ENCODE measurements at places on chromosomes 4 and X.

GRCh38 chr4:16125571-16126445, 42.0 kb upstream of the PROM1 start:
- DNase-seq: no peak

- no peak for DNase-seq
Measured at GRCh38 chr4:166067915-166068314, 194.9 kb downstream of the TLL1 start.

DNA sequence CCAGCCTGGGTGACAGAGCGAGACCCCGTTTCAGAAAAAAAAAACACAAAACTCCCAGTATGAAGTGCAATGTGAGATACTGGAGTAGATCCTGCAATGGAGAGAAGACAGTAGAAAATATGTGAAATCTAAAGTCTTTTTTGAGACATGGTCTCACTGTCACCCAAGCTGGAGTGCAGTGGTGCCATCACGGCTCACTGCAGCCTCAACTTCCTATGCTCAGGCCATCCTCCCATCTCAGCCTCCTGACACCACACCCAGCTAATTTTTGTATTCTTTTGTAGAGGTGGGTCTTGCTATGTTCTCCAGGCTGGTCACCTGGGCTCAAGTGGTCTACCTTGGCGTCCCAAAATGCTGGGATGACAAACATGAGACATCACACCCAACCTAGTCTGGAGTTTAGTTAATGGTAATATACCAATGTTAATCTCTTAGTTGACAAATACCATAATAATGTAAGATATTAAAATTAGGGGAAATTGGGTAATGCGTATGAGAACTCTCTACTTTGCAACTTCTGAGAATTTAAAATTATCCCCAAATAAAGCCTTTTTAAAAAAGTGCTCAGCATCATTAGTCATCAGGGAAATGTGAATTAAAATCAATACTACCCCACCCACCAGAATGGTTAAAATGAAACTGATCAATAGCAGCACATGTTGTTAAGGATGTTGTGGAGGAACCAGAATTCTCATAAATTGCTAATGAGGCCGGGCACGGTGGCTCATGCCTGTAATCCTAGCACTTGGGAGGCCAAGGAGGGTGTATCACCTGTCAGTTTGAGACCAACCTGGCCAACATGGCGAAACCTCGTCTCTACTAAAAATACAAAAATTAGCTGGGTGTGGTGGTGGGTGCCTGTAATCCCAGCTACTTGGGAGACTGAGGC, 15.0 kb downstream of the RBMX start:
- DNase-seq: no peak

DNA sequence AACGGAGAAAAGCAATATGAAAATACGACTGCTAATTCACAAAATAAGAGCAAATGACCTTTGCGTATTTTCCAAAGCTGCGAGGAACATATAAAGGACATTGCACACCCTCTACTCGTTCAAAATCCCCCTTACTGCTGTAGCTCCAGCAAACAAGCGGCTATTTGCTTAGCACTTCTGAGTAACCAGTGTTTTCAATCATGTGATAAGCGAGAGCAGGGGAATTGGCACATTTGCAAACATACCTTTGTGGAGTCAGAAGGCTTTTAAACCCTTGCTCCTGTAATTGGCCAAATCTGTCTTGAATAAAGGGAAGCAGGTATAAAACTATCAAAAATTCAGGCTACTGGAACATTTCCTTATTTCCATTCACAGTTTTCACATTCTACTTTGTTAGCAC, 610.2 kb downstream of the UBE2NL start:
- no peak for DNase-seq

DNA sequence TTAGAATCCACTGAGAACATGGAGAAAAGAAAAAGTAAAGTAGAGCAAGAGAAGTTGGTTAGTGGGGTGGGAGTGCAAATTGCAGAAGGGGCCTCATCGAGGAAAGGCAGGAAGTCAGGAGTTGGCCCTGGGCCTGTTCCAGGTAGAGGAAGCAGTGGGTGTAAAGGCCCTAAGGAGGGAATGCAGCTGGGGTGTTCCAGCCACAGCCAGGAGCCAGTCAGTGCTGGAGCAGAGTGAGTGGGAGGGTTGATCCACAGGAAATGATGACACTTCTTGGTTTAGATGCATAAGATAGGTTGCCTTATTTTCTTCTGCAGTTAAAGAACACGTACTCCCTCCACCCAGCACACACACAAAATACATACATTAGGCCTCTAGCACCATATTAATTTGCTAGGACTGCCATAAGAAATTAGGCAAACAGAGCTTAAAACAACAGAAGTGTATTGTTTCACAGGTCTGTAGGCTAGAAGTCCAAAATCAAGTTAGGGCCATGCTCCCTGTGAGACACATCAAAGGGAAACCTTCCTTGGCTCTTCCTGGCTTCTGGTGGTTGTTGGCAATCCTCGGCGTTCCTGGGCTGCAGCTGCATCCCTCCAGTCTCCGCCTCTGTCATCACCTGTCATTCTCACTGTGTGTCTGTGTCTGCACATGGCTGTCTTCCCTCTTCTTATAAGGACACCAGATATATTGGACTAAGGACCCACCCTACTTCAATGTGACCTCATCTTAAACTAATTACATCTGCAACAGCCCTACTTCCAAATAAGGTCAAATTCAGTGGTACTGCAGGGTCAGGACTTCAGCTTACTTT, 205.9 kb downstream of the AASDH start:
- no peak for DNase-seq

GRCh38 chrX:117610049-117610448, 506.6 kb downstream of the KLHL13 start:
- no peak for DNase-seq

DNA sequence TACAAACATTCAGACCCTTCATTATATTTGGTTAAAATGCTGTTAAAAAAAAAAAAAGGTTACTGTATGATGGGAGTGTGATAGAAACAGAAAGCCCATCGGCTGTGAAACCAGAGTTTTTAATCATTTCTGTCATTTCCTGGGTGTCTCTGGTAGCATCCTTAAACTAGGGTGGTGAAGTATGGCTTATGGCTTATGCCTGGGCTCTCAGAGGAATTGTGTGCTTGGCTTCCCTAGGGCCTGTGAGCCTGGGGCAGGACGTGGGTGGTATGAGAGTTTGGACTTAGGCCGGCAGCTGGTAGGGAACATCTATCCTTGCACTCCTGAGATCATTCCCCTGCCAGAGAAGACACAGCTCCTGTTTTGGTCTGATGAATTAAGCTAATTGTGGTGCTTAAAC, 52.2 kb downstream of the DCUN1D4 start:
- DNase-seq: no peak

DNA sequence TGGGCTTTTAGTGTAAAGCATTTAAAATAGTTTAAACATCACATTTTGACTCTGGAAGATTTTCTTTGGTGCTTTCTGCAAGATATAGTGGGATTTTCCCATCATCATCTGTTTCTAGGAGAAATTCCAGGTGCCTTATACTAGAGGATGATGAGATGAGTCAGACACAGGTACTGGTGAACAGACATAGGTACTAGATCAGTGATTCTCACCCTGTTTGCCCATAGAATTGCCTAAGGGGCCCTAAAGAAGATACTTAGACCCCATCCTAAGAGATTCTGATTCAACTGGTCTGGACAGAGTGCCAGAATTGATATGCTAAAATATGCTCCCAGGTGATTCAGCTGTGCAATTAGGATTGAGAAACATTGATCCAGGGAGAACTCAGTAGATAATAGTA, 9.7 kb downstream of the TSPAN7 start:
- no peak for DNase-seq

- no peak for DNase-seq
Measured at GRCh38 chr4:153153339-153153871, 50.8 kb upstream of the TRIM2 start.

GRCh38 chr4:168648929-168649328, 152.1 kb downstream of the PALLD start:
- DNase-seq: no peak

DNA sequence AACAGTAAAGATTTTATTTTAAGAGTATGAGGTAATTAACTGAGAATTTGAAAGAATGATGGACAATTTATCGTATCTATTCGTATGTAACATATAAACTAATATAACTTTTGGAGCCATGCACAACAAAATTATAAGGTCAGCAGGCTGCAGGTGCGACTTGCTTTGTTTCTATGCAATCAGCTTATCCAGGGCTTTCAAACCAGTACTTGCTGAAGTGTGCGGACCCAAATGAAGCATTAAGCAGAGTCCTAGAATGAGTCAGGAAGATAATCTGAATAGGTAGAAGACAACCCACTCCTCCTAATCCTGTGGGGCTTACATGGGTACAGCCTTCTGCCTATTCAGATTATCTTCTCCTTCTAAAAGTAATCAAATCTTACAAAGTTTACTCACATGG, 2.1 kb downstream of the NSD2 start:
- DNase-seq: no peak

DNA sequence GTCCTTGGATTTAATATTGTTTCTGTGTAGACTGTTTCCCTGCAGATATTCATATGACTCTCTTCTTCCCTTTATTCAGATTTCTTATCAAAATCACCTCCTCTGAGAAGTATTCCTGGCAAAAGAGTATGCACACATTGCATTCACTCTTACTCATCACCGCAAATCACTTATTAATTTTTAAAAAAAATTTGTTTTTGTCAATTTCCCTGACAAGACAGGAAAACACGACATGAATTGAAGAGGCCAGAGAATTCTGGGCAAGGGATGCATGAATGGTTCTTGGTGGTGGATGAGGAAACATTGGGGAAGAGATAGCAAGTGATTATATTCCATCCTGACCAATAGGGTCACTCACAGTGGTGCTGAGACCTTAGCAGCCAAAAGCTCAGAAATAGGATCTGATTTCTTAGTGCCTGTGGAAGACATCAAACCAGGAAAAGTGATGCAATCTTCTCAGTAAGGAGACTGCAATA, 522.5 kb upstream of the AGA start:
- DNase-seq: no peak

DNA sequence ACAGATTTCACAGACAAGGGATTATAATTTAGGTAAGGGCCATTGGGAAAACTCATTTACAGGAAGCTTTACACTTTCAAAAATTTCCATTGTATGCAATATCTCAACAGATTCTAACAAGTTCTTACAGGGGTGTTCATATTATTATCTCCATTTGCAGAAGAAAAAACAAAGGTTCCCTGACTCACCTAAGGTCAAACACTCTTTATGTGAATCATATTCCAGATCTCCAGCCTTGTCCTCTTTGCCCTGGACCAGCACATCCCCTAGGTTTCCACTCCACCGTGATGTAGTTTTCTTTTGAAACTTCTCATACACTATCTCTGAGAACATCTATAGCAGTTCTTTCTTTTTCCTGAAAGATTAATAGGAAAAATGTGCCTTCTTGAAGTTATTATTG, 96.4 kb upstream of the HS3ST1 start:
- no peak for DNase-seq

DNA sequence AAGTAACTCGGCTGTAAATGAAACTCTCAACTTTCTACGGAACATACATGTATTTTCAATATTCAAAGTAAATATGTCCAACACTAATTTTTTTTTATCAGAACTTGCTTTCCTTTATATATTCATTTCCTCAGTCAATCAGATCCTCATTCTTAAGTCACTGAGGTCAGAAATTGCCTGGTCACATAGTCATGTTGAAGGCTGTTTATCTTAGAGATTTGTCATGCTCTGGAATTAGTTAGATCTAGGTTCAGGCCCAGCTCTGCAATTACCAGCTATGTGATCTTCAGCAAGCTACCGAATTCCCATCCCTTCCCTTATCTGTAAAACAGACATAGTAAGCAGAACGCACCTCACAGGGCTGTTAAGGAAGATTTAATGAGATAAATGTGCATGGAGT, 228.8 kb downstream of the SPCS3 start:
- DNase-seq: no peak

DNA sequence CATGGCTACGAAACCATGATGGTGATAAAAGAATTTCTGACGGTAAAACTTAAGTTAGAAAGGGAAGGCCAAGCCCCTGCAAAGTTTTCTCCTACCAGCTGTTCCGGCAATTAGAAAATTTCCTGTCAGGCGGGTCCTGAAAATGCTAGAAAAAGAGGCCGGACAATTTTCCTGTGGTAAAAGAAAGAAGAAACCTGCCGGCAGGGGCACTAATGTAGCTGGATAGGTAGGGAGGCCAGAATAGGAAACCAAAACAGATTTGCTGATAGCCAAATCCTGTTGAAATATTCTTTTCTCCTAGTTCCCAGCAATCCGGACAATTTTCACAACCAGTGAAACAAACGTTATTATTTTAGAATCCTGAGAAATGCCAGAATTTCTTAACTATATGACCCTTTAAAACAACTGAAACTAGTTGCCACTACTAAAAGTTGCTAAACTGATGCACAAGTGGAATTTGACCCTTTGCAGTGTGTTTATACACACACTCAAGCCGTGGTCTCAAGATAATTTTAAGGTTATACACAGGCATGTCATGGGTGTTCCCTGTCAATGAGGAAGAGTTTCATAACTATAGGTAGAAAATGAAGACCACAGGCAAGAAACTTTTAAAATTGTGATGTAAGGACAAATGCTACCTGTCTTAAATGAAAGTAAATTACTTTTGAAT, 47.7 kb downstream of the RPS6KA3 start:
- no peak for DNase-seq

GRCh38 chrX:12013211-12013618, 125.1 kb upstream of the FRMPD4 start:
- DNase-seq: no peak

DNA sequence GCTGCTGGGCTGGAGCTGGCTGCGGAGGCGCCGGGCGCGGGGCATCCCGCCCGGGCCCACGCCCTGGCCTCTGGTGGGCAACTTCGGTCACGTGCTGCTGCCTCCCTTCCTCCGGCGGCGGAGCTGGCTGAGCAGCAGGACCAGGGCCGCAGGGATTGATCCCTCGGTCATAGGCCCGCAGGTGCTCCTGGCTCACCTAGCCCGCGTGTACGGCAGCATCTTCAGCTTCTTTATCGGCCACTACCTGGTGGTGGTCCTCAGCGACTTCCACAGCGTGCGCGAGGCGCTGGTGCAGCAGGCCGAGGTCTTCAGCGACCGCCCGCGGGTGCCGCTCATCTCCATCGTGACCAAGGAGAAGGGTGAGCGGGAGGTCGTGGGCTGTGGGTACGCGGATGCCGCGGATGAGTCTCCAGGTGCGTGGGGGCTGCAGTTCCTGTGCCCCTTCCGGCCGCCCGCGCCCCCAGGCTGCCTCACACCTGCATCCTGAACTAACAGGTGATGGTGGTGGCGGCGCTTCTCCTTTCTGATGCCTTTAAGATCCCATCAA, 499 bp downstream of the CYP2U1 start:
- no peak for DNase-seq

DNA sequence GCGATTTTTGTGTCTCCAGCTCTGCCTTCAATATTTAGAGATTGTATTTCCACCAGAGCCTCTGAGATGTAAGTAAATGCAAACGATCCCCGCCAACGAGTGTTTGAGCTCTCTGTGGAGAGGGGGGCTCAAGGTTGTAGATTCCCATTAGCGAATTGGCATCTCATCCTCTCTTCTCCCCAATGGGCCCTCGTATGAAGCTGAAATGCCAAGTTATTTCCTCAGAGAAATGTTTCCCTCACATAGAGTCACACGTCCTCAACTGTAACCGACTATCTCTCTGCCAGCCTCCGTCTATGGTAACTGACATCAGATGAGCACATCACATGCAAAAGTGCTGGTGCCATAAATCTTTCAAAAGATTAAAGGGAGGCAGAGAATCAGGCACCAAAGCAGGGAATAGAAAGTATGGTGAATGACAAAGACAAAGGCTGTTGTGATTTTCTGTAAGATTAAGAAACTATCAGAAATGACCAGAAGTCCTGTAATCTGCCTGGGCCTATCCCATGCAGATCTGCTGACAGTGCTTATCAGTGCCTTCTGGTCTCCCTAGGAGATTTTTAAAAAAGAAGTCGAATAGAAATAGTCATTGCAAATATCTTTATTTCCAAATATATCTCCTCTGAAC, 157.1 kb downstream of the PDGFRA start:
- DNase-seq: no peak

Data from LNCaP clone FGC (cell line).